ENCODE measurements at places on chromosomes 12 and 14. TPM values are rescaled to one million over a fixed set of nuclear protein-coding genes. Genes with fewer than 3 reads are reported as not detected.

Gene BCL11B
- 0.27 TPM for total RNA-seq

Gene HOXC12
- not detected for total RNA-seq

Gene PLD4
- total RNA-seq = under 0.01 TPM

Gene PTCSC3
- total RNA-seq = not detected

Gene WSCD2
- not detected for total RNA-seq

Gene CACNA1C
- not detected for total RNA-seq

Gene FGD4
- 44.4 TPM for total RNA-seq

Gene KLHL33
- not detected for total RNA-seq

Gene SLC17A8
- not detected for total RNA-seq

Gene GYS2
- total RNA-seq = not detected

Gene KRT78
- not detected for total RNA-seq

Gene TMTC1
- 12.2 TPM for total RNA-seq

Gene TARBP2
- total RNA-seq = 44.9 TPM

Gene CCDC198
- not detected for total RNA-seq

Gene SYCP3
- 0.07 TPM for total RNA-seq

Gene RND1
- total RNA-seq = 0.57 TPM

Gene POTEG
- not detected for total RNA-seq

Gene WIF1
- not detected for total RNA-seq

Gene PIK3C2G
- not detected for total RNA-seq

Gene MUCL1
- total RNA-seq = not detected

Gene CYP27B1
- 0.80 TPM for total RNA-seq

Gene PAX9
- 0.07 TPM for total RNA-seq

Gene NUAK1
- 43.0 TPM for total RNA-seq

Gene ETNK1
- total RNA-seq = 63.4 TPM

Gene RNF212B
- total RNA-seq = not detected

Gene ANO2
- total RNA-seq = 12.6 TPM

Gene CDKN3
- 72.3 TPM for total RNA-seq

Gene MYF6
- not detected for total RNA-seq

Gene SYNE3
- total RNA-seq = 19.8 TPM

Gene ALKBH1
- total RNA-seq = 13.5 TPM

Gene RPS6KL1
- total RNA-seq = 12.5 TPM

Gene LRR1
- 38.3 TPM for total RNA-seq

Gene GPR135
- 7.6 TPM for total RNA-seq

Gene TMEM233
- total RNA-seq = 4.1 TPM

Gene CLEC1A
- total RNA-seq = 10.6 TPM

Gene LRRIQ1
- total RNA-seq = 0.72 TPM

Gene PRB2
- total RNA-seq = not detected

Gene PCNX4
- total RNA-seq = 90.8 TPM

Gene TXNRD1
- 966 TPM for total RNA-seq

Gene IGF1
- under 0.01 TPM for total RNA-seq

Data from thoracic aorta endothelial cell (primary cell).